ENCODE measurements at places on chromosomes 11 and 22.

DNA sequence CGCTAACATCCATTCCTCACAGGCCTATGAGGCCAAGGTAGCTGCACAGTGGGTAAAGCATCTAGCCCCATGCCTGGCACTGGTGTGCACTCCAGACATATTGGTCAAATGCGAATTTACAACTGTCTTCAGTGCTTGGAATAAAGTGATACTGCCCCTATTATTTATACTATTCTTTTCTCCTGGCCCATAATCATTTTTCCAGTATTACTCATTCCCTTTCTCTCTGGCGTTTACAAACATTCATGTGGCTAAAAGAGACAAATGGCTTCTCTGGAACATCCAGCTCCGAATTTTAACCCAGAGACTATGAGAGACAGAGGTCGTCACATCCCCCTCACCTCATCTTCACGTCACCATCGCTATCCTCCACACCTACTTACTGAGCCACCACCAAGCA lies 87.2 kb upstream of the PITPNB start:
- DNase-seq = no peak

DNA sequence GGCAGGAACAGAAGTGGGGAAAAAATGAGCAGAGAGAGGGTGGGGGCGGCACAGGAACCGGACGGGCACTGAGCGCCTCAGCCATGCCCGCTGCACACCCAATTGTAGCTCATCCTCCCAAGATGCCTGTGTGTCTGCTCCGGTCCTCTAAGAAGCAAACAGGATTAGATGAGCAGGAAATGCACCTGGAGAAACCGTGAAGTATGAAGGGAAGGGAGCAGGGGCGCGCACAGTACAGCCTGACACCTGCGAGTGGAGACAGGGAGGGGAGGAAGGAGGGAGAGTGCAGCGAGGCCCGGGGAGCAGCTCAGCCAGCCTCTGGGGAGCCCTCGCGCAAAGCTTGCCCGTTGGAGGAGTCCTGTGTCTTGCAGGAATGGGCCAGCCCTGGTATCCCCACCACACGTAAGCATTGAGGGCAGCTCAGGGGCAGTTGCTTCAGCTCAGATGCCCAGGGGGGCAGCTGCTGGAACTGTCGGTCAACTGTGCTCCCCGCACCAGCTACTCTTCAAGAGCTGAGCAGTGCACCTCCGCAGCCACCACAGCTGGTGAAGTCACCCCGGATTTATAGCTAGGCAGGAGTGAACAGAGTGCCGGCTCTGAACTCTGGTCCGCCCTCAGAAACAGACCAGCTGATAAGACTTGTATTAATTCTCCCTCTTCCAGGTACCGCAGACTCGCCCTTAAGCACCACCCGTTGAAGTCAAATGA lies 7.0 kb downstream of the DNAJB13 start:
- DNase-seq = no peak

- no peak for DNase-seq
Measured at GRCh38 chr11:133531971-133532651, at the start of gene OPCML. Gene OPCML, minus strand, starts transcription at chr11:133532501.

DNA sequence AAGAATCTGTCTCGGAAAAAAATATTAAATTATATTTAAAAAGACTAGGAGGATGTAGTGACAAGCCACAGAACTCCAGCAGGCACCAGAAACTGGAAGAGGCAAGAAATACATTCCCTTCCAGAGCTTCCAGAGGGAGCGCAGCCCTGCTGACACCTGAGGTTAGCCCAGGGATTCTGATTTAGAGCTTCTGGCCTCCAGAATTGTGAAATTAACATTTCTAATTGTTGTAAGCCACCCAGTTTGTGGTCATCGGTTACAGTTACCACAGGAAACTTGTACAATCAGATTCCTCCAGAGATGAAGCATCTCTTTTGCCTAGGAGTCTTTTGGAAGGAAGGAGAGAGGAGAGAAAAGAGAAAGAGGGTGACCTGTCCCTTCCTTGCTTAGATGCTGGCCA lies 6.4 kb upstream of the UBASH3B start:
- no peak for DNase-seq

DNA sequence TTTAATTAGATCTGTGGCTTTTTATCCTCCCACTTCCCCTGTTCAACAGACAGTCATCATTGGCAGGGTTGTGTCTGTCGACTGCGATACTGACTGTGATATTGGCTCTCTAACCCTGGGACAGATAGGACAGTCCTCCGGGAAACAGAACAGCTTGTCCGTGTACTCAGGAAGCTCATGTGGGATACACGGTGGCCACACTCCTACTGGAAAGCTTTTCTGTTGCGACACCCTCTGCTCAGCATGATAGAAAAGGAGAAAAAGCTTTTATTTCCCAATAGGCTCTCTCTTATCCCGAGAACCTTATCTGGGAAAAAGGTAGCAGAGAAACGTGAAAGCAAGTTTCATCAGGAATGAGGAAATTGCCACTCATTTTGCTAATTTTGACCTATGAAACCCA lies 60.4 kb upstream of the HSPA8 start:
- DNase-seq = no peak

GRCh38 chr11:16946477-16947282 lies 67.5 kb downstream of the PLEKHA7 start:
- DNase-seq = no peak

DNA sequence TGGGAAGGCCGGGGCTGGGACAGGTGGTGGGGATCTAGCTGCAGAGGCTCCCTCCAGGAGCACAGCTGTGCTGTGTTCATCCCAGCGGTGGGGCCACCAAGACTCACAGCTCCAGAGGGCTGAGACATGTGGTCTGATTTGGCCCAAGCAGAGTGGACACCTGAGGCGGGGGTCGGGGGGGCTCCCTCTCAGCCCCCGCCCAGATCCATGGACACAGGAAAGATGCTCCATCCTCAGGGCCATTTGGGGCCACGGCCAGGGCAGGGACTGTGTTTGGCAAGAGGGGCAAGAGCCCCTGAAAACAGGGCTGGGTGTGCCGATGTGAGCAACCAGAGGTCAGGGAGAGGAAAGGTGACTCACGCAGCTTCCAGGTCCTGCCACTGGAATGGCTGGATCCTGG lies 219.4 kb downstream of the BRD1 start:
- no peak for DNase-seq

- DNase-seq = no peak
Measured at GRCh38 chr11:129191649-129192048, 476 bp downstream of the ARHGAP32 start.

DNA sequence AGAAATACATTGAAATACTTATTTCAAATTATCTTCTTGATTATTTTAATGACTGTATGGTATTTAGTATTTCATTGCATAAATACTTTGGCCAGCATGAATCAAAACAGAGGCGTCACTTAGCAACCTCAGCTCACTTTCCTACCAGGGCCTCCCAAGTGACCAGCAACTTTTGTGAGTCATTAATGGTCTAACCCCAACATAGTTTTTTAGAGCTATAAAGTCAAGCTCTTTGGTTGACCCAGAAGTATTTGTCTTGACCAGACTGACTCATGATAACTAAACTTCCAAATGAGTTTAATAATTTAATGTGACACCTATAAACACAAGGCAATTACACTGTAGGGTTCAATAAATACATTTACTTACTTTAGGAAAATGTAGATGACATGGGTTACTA lies 27.9 kb upstream of the RBMXL2 start:
- no peak for DNase-seq

GRCh38 chr11:27894552-27894951 lies 194.3 kb upstream of the BDNF start:
- no peak for DNase-seq

DNA sequence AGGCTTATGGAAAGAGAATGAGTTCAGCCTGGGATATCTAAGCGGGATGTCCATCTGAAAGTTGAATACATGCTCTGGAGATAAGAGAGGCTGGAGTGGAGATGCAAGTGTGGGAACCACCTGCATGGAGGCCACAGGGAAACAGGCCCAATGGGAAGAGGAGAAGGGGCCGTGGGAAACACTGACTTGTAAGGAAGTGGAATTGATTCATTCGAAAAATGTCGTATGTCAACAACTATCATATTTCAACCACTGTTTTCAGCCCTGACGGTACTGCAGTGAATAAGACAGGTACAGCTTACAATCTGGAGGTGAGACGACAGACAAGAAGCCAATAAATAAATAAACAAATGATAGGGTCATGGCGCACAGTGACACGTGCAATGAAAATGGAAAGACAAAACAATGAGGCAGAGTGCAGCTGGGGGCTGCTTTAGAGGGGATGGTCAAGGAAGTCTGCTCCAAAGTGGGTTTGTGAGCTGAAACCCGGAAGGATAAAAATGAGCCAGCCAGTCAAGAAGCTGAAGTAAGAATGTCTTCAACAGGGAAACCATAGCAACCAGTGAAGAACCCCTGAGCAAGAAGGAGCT lies 35.9 kb downstream of the EFCAB6 start:
- no peak for DNase-seq

DNA sequence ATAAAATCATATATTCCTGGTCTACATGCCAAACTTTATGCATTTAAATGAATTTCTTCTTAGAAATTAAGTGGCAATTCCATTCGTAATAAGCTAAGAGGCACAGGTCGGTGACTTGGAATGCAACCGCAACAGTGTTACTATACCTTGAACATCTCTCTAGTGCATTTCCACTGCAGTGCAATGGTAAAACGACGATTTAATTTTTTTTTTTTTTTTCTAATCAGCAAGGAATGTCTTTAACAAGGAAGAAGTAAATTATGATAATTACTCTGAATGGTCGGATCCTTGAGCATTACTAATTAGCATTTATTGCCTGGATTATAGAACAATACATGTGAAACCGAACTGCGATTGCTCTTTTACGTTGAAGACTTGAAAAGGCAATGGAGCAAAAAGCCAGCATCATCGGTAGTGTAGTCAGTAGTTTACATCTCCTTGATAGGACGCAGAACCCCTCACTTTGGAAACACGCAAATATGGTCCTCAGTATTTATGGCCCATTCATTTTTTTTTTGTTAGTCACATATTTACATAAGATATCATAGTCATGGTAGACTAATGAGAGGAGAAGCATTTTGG lies 20.2 kb downstream of the BLID start:
- DNase-seq = peak; percentile 61

GRCh38 chr11:128920666-128921065 lies 22.0 kb downstream of the TP53AIP1 start:
- no peak for DNase-seq

- DNase-seq = no peak
Measured at GRCh38 chr11:44593251-44593650, 27.8 kb downstream of the CD82 start.

DNA sequence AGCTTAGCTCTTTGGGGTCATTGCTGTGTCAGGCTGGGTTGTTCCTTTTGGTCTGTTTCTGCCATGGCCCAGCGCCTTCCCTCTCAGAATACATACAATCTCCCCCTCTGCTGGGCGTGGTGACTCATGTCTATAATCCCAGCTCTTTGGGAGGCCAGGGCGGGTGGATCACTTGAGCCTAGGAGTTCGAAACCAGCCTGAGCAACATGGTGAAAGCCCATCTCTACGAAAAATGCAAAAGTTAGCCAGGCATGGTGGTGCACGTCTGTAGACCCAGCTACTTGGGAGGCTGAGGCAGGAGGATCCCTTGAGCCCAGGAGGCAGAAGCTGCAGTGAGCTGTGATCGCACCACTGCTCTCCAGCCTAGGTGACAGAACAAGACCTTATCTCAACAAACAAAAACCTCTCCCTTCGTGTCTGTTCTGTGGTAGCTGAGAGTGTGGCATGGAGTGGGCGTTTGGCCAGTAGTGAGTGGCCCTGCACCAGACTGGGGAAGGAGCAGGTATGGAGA lies 46.7 kb upstream of the RAB1B start:
- DNase-seq = no peak

DNA sequence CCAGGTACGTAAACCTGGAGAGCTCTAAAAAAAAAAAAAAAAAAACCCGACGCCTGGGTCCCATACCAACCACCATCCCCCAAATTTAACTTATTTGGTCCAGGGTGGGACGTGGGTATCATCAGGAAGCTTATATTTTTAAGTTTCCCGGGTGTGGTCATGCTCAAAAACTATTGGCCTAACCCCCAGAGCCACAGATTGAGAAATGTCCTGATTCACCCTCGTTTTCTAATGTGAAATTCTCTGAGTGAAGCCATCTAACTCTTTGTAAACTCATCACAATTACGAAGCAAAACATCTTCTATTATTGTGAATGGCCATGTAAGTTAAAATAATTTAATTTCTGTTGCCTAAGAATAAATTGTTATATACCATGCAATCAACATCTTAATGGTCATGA lies 29.6 kb downstream of the PAK1 start:
- DNase-seq = no peak

- DNase-seq = no peak
Measured at GRCh38 chr11:116860303-116860702, 22.9 kb upstream of the APOA1 start.

DNA sequence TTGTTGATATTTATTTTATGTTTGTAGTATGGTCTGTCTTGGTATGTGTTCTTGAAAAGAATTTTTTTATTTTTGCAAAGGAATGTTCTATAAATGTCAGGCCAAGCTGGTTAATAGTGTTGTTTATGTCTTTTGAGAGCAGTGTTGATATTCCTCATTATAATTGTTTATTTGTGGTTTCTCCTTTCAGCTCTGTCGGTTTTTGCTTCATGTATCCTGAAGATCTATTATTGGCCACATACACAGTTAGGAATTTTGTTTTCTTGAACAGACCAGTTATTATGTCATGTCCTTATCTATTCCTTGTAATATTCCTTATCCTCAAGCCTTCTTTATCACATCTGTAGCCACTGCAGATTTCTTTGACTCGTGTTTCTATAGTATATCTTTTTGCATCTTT lies 56.5 kb downstream of the PDHX start:
- DNase-seq = no peak

GRCh38 chr11:126194121-126194543 lies 17.3 kb downstream of the RPUSD4 start:
- DNase-seq = peak; percentile 4

DNA sequence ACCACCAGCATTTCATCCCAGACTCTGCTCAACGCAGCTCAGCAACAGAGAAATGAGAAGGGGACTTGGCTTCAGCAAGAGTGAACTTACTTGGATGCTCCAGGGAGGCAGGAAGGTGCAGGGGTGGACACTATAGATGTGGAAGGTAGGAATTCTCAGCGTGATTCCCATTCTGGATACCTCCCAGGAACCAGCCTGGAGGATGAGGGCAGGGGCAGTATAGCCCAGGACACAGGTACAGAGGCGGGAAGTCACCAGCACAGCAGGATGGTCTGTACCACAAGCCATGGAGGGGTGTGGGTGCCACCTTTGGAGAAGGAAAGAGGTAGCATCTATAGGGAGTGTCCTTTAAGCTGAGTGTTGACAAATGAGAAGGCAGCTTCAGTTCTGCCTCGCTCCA lies 1275.2 kb downstream of the TBC1D22A start:
- no peak for DNase-seq

- DNase-seq = no peak
Measured at GRCh38 chr22:38465673-38466490, 2.0 kb upstream of the KDELR3 start.

- DNase-seq = no peak
Measured at GRCh38 chr22:49642331-49642730, 185.3 kb downstream of the BRD1 start.

- no peak for DNase-seq
Measured at GRCh38 chr22:36772451-36772850, 3.5 kb downstream of the IFT27 start.

GRCh38 chr11:126328001-126328390 lies 24.1 kb downstream of the DCPS start:
- DNase-seq = no peak

- no peak for DNase-seq
Measured at GRCh38 chr22:43006753-43007152, 8.2 kb downstream of the PACSIN2 start.

All from amniotic stem cell (primary cell).